Kidney (tissue), 22 donors: ENCODE measurements at places on chromosomes 11 and 22.

DNA sequence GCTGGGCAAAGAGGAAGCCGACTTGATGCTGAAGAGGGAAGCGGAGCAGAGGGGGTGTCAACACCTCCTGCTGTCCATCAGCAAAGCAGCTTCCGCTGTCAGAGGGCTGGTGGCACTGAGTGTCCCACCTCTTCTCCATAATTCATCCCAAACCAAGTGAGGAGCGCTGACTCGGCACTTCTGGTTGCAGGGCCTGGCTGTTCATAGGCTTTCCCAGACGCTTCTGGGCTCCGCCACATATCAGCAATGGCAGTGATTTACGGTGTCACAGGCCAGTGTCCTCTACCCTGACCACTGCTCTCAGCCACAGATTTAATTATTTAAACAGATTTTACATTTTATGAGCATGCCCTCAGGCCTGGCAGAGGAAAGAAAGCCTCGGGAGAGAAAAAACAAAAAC is 70.1 kb upstream of the TENM4 start:
- DNase-seq: peak; percentile 48

- DNase-seq: peak; percentile 48
These were observed 865 bp upstream of the AMOTL1 start for GRCh38 chr11:94767291-94767690.

DNA sequence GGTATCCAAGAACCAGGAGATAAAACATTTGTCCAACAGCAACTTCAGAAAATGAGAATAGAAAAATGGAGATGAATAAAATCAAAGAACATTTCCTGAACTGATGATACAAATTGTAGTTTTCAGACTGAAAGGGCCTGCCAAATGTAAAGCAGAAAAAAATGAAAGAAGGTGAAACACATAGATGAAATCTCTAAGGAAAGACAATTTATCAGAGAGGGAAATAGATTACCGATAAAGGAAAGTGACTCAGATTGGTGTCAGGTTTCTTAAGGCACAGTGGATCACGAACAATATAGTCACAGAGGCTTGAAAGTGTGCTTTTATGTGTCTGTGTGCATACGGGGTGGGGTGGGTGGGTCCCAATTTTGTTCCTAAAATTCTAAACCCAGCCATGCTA is 4.1 kb upstream of the STT3A start:
- no peak for DNase-seq

GRCh38 chr22:28894334-28894733 is 11.0 kb downstream of the ZNRF3 start:
- no peak for DNase-seq

- no peak for DNase-seq
These were observed 142.6 kb downstream of the BRD1 start for GRCh38 chr22:49685116-49685515.

GRCh38 chr11:20599221-20600019 is at the start of gene SLC6A5:
Gene SLC6A5 (plus strand): TSS chr11:20599608. CDS start chr11:20599673, 65 bp downstream.
- DNase-seq: peak; percentile 94

GRCh38 chr11:12845739-12846358 is 163.3 kb upstream of the RASSF10 start:
- peak; percentile 68 for DNase-seq

- DNase-seq: no peak
These were observed 207.2 kb upstream of the TBCEL start for GRCh38 chr11:120816711-120817110.

GRCh38 chr22:44628835-44629234 is 73.2 kb upstream of the PRR5 start:
- peak; percentile 12 for DNase-seq

DNA sequence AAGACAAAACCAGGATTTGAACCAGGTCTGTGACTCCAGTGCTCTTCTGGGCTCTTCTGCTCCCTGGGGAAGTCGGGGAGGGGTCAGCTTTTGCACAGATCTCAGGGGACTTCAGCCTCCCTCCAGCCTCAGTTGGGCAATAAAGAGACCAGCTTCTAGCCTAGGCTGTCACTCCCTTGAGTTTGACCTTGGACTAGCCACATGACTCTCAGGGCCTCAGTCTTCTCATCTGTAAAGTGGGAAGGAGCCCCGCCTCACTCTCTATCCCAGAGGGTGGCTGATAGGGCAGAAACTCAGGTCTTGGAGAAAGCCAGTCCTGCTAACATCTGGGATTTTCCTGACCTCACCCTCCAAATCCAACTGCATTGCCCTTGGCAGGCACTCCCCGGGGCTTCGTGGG is 38.7 kb downstream of the ELFN2 start:
- no peak for DNase-seq

- DNase-seq: no peak
These were observed 113.0 kb upstream of the MTMR2 start for GRCh38 chr11:96036863-96037262.

GRCh38 chr11:11202885-11203284 is 150.2 kb downstream of the CSNK2A3 start:
- no peak for DNase-seq

DNA sequence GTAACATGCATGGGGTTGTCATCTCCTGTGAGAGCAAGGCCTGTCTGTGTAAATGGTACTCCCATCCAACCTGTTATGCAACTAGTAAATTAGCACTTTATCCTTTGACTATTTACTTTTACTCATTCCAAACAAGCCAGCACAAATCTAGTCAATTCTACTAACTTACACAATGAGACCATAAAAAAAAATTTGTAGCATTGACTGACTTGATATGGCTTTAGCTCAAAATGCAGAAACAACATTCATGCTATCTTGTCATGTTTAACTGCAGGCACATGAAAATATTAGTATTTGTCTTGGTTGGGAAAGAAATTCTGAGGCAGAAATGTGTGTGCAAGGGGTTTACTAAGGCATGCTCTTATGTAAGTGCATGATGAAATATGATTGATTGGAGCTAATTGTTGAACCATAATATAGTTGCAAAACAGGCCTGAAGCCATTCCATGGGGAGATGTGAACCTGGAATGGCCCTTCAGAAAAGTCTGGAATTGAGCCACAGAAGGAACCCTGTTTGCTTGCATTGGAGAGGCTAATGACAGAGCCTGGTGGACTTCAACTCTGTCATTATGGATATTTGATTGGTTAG is 2.5 kb downstream of the SLC22A25 start:
- no peak for DNase-seq

- DNase-seq: no peak
These were observed 120.4 kb upstream of the RAG2 start for GRCh38 chr11:36718451-36718850.

GRCh38 chr11:123725995-123726655 is 15.3 kb downstream of the ZNF202 start:
- no peak for DNase-seq

DNA sequence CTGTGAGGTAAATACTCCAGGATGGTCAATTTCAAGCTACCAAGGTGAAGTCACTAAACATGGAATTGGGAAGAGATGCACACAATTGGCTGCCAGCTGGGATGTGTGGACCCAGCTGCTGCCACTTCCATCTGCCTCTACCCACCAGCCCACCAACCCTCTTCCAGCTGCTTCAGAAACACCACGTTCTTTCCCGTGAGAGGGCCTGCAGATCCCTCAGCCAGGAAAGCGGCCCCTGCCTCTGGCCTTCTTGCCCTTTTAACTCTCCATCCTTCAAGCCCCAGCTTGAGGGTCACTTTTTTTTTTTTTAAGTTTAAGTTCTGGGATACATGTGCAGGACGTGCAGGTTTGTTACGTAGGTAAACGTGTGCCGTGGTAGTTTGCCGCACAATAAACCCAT is 20.0 kb downstream of the PRG3 start:
- no peak for DNase-seq

GRCh38 chr22:27976586-27976985 is 57.5 kb upstream of the PITPNB start:
- DNase-seq: no peak

- DNase-seq: no peak
These were observed 19.2 kb upstream of the ADSL start for GRCh38 chr22:40326905-40327735.

GRCh38 chr11:128180441-128181087 is 406.8 kb downstream of the ETS1 start:
- no peak for DNase-seq

- DNase-seq: no peak
These were observed 5.6 kb downstream of the DERL3 start for GRCh38 chr22:23833017-23833751.

DNA sequence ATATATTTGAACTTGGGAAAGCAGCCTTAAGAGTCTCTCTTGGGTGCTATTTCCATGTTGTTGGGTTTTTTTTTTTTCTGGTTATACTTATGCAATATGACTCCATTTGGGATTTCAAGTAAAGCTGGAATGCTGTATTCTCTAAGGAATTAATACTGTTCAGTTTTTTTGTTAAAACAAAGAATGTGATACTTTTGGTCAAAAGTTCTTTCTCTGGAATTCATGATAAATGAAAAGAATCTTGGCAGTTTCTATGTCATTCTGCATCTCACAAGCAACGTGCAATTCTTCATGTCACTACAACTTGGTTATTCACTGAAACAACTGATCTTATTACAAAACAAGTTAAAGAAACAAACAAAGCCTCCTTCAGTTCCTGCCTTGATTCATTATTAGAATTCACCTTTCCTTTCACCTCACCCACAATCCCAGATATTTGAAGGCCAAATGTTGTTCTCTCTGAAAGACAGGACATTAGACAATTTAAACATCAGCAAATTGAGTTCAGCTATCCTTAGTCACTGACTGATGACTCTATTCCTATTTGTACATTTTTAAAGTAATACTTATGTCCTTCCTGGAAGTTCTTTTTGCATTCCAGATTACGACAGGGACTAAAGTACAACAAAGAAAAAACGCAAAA is 176.2 kb downstream of the SBF2 start:
- DNase-seq: no peak

DNA sequence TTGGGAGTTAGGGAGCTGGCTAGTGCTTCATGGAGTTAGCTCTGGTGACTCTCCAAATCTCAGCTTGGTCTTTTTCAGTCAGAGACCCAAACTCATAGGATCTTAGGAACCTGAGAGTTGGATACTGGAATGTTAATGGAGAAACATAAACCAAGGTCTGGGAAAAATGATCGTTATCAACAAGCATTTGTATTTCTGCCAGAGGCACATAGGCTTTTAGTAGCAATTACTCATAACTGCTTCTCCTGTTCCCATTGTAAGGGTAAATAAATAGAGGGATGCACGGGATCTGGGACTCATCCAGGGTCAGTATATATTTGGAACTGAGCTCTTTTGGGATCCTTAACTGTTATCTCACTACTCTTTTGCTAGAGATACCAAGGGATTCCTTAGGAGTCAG is 4.8 kb downstream of the BARX2 start:
- no peak for DNase-seq

DNA sequence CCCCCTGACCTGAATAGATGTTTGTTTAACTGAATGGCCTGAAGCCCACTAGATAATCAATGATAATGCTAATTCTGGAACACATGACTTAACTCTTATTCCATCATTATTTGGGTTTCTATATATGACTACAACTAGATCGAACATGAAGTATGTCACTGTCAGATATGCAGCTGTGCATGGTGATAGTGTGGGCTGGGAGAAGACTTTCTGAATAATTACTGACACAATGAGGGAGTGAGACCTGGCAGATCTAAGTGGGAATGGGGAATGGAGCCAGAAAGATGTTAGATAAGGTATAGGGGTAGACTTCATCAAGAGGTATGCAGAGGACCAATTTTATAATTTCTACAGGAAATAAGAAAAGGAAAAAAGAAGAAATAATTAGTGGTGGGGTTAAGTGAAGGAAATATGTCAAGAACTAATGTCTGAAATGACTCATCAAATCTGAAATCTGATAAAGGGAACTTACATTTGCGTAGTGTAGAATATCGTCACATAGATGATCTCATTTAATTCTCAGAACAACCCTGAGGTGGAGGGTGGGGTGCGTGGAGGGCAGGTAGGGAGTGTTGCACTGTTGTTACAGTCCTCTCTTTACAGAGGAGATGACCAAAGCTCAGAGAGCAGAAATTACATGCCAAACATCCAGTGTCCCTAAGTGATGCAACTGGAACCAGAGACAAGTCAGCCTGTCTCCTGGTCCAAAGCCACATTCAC is 68.2 kb upstream of the EED start:
- no peak for DNase-seq

GRCh38 chr11:12118949-12119348 is 8.6 kb downstream of the MICAL2 start:
- no peak for DNase-seq
